ENCODE measurements at places on chromosomes 5 and 9.

DNA sequence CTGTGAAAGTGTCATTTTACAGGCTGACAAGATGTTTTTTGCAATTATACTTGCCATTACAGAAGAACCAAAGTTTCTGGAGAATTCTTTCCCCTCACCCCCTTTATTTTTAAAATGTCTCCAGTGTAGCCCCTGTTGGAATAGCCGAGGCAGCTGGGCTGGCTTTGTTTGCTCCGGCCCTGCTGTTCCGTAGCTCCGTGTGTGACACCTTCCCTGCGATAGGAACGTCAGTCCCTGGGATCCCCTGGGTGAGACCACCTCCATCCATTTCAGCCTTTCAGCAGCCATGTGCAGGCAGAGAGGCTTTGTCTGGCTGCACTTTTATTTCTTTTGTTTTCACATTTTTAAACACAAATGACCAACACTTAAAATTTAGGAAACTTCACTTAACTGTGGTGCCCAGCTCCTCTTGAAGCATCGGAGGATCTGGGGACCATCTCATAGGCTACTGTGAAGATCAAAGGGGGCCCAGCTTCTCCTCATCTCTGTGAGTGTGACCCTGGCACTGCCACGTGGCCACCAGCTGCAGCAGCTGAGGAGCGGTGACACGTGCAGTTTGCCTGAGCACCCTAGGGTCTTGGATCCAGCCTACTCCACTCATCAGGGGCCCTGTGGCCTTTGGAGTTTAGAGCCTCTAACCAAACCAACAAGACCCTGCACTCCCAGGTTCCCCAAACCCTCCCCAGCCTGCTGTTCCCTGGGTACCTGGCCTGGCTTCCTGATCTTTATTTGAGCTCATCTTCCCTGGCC, 125.7 kb upstream of the RAPGEF1 start:
- no peak for DNase-seq

DNA sequence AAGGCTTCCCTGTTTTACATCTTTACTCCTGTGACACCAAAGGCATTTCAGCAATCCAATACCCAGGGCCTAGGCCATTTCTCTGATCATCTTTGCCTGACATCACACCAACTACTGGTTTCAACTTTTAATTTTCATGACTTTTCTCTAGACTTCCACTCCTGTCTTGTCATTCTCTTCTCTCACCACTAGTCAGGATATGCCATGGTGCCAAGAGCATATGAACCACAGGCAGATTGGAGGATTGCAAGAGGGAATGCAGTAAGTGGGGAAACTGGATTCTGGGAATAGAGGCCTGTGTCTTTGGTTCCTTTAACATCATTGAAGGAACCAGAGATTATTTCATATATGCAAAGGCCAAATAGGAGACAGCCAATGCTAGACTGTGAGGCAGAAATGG, 69.3 kb downstream of the ANKRD31 start:
- DNase-seq = no peak

DNA sequence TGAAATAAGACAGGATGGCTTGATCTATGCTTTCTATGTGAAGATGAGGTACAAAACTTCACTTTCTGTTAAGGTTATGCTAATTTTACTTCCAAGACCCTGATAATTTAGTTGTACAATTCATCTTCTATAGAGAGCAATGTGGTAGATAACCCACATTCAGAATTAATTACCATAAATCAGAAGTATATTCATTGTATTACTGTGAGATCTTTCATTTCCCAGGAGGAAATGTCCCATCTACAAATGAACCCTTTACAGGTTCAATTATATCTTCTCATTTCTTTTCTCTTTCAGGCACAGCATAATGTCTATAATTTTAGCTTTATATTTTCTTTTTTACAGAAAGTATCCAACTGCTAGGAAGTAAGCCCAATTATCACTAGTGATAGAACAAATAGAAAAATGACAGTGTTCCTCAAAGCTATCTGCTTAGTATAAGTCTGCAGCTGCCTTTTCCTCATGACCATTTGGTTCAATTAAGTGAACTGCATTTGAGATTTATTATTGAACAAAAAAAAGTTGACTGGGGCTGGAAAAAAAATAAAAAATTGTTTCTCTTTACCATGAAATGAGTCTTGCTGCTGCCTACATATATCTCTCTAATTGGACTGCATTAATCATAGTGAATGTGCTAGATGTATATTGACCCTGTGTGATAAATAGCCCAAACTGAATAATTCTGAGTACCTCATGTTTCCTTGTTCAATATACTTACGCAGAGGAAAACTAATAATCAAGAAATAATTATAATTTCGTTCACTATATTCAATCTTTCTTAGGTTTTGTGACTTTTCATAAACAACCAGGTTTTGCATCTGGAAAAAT, 1329.4 kb downstream of the PTPRD start:
- DNase-seq = no peak

- no peak for DNase-seq
Observed at GRCh38 chr5:14168793-14169262, 25.7 kb downstream of the TRIO start.

GRCh38 chr5:16609412-16609811, 7.4 kb downstream of the RETREG1 start:
- DNase-seq = no peak

DNA sequence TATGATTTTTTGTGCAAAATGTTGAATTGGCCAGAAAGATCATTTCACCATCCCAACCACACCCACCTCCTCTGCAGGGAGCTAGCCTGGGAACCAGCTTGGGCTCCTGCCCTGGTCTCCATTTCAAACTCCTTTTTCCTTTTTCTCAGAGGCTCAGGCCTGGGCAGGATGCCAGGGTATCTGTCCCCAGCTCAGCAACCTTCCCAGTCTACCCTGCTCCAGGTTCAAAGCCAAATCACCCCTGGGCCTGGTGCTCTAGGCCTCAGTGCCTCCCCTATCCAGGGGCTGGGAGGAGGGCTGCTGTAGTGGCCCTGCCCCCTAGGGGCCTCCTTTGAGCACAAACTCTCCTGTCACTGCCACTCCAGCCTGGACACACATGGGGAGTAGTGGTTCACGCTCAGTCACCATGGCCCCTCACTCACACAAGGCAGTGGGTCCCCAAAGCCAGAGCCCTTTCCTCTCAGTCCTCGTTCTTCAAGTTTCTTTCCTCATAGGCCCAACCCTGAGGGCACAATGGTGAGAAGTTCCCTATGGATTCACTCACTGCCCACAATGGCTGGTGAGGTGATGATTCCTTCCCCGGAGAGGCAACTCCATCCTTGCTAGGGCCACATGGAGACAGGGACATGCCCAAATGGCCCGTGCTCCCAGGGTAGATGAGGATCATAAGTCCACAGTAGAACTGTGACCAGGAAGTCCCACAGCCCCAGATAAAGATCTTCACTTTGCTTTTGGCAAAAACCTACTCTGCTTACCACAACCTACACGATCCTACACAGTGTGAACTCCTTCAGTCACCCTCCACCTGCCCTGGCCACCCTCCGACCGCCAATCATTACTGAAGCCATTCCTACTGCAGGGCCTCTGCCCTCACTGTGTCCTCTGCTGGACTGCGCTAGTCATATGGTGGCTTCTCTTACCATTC, 1.6 kb upstream of the ST6GALNAC4 start:
- no peak for DNase-seq

DNA sequence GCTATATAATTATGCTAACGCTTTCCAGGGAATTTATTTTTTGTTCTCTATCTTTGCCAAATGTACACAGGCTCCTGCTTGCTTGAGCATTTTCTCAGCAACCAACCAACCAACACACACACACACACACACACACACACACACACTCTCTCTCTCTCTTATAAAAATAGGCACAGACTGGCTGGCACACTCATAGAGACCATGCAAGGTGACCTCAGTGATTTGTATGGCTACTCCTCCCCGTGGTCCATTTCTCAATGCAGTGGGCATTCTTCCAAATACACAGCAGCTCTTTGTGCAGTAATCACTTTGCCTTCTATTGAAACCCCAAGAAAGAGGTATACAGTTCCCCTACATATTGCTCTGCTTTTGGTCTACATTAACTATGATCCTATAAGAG, 416.0 kb downstream of the MAN2A1 start:
- DNase-seq = no peak

DNA sequence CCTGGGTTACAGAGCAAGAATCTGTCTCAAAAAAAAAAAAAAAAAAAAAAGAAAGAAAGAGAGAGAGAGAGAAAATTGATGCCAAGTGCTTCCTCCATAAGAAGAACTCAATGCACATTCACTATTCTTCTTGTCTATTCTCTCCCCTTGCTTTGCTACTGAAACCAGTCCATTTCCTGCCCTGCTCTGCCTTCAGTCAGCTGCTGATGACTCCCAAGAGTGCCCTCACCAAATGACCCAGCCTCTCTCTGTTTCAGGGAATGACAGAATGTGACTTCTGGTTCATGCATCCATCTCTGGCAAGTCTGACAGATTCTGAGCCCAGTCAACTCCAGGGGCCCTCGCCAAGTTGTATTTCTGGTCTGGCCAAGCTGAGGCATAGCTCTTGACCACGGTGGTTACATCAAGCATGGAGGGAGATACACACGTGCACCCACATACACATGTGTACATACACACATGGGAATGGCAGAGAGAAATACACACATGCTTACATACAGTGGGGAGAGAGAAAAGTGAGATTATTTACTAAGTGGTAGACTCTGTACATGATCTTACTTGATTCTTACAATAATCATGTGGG, 106.2 kb downstream of the NSG2 start:
- no peak for DNase-seq

GRCh38 chr5:107985144-107985543, 314.4 kb upstream of the EFNA5 start:
- no peak for DNase-seq

DNA sequence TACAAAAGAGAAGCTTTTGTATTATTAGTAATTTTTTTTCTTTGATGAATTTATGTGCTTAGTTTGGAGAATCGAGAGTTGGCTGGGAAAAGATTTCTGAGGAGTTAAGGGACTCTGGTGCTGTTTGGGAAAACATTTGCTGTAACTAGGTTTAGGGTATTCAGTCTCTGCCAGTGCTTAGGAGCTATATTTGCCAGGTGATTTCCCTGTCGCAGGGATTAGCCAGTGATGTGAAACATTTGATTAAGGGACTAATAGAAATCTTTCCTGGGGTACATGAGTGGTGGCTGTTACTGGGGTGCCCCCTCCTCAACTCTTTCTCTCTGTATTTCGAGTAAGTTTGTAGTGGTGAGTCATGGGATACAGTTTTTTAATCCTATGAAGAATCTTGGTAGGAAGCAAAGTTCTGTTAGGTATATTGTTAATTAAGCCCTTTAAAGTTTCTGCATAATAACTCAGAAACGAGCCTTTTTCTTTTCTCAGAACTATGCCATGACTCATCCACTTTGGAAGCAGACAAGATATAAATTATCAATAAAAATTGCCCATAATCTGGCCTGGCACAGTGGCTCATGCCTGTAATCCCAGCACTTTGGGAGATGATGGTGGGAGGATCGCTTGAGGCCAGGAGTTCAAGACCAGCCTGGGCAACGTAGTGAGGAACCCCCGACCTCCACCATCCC, 18.6 kb downstream of the RGMB start:
- DNase-seq = no peak
